ENCODE measurements at places on chromosomes 7 and 10. TPM values are rescaled to one million over a fixed set of nuclear protein-coding genes. Genes with fewer than 3 reads are reported as not detected.

- no peak overlapping the region for H3K4me3 ChIP-seq
- no peaks in the 10 kb centered on the region for H3K4me1 ChIP-seq
- peak; percentile 46 for DNase-seq
- H3K36me3 ChIP-seq, result no peaks in the 10 kb centered on the region
- no peaks in the 10 kb centered on the region for H3K27me3 ChIP-seq
- no peak overlapping the region for H3K27ac ChIP-seq
Measured at GRCh38 chr10:104246976-104247375, 7.7 kb upstream of the GSTO1 start.

GRCh38 chr10:114374053-114374791, 30.1 kb downstream of the AFAP1L2 start:
- no peak overlapping the region for H3K4me3 ChIP-seq
- H3K27me3 ChIP-seq, result no peaks in the 10 kb centered on the region
- DNase-seq, result peak; percentile 40
- H3K36me3 ChIP-seq, result no peaks in the 10 kb centered on the region

Gene GTPBP4
- 20.4 TPM for total RNA-seq

Gene CCZ1
- total RNA-seq, result 16.5 TPM

Gene ANKRD61
- not detected for total RNA-seq

Gene LRRC18
- not detected for total RNA-seq

Gene GNB2
- total RNA-seq, result 123 TPM

GRCh38 chr7:54111814-54112511, 430.2 kb upstream of the VSTM2A start:
- no peak overlapping the region for H3K27ac ChIP-seq
- H3K4me3 ChIP-seq, result no peak overlapping the region
- DNase-seq, result no peak
- no peaks in the 10 kb centered on the region for H3K27me3 ChIP-seq
- H3K36me3 ChIP-seq, result no peaks in the 10 kb centered on the region
- H3K4me1 ChIP-seq, result no peaks in the 10 kb centered on the region

Gene SNX8
- total RNA-seq, result 6.2 TPM

DNA sequence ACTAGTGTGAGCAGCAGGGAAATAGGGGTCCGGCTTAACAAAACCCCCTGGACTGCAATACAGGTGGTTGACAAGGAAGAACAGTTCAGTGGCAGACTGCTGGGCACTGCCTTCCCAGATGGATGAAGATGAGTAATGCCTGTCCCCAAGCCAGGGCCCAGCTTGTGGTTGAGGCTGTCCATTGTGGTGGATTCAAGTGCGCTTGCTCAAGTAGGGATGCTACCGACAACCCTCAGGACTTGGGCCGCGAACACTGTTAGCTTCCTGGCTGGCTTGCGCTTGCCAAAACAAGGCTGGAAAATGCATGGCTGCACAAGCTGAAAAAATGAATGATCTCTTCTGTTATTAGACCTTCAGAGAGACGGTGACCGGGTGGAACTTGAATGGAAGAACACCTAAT, 116.1 kb upstream of the ACBD5 start:
- DNase-seq, result no peak
- H3K4me3 ChIP-seq, result no peak overlapping the region
- H3K27ac ChIP-seq, result no peak overlapping the region
- H3K27me3 ChIP-seq, result no peaks in the 10 kb centered on the region
- peaks cover 9% of the 10 kb centered on the region for H3K4me1 ChIP-seq

Gene CD36
- total RNA-seq, result 120 TPM

- no peaks in the 10 kb centered on the region for H3K27me3 ChIP-seq
- H3K27ac ChIP-seq, result no peak overlapping the region
- no peaks in the 10 kb centered on the region for H3K36me3 ChIP-seq
- no peak overlapping the region for H3K4me3 ChIP-seq
Measured at GRCh38 chr7:130224210-130224609, 16.6 kb downstream of the SSMEM1 start.

- DNase-seq, result peak; percentile 61
- no peak overlapping the region for H3K27ac ChIP-seq
- H3K27me3 ChIP-seq, result no peaks in the 10 kb centered on the region
- no peaks in the 10 kb centered on the region for H3K36me3 ChIP-seq
Measured at GRCh38 chr7:29345590-29345989, 151.0 kb downstream of the CHN2 start.

- no peak for DNase-seq
- H3K36me3 ChIP-seq, result no peaks in the 10 kb centered on the region
- no peak overlapping the region for H3K27ac ChIP-seq
Measured at GRCh38 chr10:8312781-8313180, 258.3 kb downstream of the GATA3 start.

GRCh38 chr10:113718969-113719822, 32.3 kb upstream of the PLEKHS1 start:
- no peak for DNase-seq
- no peak overlapping the region for H3K27ac ChIP-seq
- no peaks in the 10 kb centered on the region for H3K36me3 ChIP-seq
- H3K4me1 ChIP-seq, result no peaks in the 10 kb centered on the region

Gene NPY4R2
- not detected for total RNA-seq

Gene ZFYVE27
- 32.6 TPM for total RNA-seq

DNA sequence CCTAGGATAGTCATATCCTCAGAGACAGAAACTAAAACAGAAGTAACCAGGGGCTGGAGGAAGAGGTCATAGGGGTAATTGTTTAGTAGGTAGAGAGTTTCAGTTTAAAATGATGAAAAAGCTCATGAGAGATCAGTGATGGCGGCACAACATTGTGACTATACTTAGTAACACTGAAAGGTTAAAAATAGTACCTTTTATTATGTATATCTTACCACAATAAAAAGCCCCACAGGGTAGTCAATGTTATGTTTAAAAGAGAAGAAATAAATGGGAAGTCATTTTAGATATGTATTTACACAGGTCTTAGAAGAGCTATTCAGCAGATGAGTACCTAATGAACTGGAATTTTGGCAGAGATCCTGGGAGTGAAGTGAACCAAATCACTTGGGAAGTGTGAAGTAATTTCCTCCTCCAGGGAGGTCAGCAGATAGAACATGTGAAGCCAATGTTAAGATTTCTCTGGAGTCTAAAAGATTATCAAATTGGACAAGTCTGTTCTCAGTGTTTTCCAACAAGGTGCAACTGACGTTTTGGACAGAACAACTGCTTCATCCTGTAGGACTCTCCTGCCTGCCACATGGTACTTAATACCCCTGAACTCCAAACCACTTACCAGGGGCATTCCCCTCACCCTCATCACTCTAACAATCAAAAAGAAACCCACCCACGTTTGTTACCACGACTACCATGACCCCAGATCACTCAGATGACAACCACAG, 6.4 kb downstream of the CDCA7L start:
- no peaks in the 10 kb centered on the region for H3K27me3 ChIP-seq
- H3K4me3 ChIP-seq, result no peak overlapping the region
- H3K4me1 ChIP-seq, result peaks cover 20% of the 10 kb centered on the region
- no peak for DNase-seq

DNA sequence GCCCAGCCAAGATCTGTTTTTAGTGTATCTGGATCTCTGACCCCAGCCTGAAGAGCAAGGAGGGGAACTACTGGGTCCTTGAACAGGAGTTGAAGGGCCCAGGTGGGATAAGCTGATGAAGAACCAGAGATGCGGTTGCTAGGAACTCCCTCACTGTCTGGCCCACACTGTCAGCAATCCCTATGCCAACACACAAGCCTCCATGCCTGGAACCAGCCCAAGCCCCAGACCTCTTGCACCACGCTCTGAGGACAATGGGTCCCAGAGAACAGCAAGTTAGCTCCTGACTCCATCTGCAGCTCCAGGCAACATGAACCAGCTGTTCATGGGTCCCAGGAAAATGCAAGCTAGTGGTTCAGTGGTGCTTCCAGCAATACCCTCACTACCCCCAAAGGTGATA, 2.4 kb downstream of the NAT16 start:
- peak; percentile 50 for DNase-seq

DNA sequence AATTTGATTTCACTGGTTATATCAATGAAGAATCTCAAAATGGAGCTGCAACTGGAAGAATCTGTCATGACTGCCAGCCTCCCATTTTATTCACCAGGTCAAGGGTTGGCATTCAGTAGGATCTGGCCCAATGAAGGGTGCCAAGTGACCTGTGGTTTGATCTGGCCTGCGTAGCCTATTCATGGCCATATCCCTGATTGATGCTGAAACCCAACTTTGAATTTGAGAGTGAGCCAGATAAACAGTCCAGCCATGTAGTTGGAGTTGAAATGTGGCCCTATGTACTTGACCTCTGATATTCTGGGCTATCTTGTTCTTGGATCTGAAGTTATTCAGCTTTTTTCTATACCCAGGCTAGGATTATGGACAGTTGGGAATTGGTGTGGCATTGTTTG, 1.5 kb downstream of the MKLN1 start:
- no peak for DNase-seq
- H3K4me1 ChIP-seq, result peaks cover 41% of the 10 kb centered on the region
- H3K4me3 ChIP-seq, result no peak overlapping the region
- no peaks in the 10 kb centered on the region for H3K27me3 ChIP-seq

Gene ZMIZ2
- 50.4 TPM for total RNA-seq

Gene PBLD
- 41.2 TPM for total RNA-seq

Gene SEMA4G
- 12.5 TPM for total RNA-seq

- no peak for DNase-seq
- H3K27ac ChIP-seq, result peak overlapping the region; percentile 12
- H3K4me1 ChIP-seq, result no peaks in the 10 kb centered on the region
- no peaks in the 10 kb centered on the region for H3K36me3 ChIP-seq
Measured at GRCh38 chr7:132351954-132352499, 224.2 kb downstream of the PLXNA4 start.

- H3K4me1 ChIP-seq, result no peaks in the 10 kb centered on the region
- no peaks in the 10 kb centered on the region for H3K36me3 ChIP-seq
- no peak overlapping the region for H3K27ac ChIP-seq
- H3K27me3 ChIP-seq, result no peaks in the 10 kb centered on the region
- no peak for DNase-seq
Measured at GRCh38 chr7:117375380-117375779, 51.9 kb downstream of the ASZ1 start.

DNA sequence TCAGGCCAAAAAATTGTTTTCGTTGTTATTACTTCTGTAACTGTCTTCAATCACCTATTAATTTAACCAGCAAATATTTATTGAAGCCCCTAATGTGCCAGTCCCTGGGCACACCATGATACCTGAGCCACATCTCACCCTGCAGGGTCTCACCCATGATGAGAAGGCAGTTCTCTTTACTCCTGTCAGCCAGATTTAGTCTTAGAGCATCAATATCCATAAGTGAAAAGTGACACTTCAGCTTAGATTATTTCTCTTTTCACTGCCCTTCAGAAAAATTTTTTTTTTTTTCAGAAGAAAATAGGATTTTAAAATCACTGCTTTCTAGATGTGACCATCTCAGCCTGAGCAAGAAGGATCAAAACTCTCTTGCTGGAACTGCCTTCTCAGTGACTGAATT, 258.6 kb upstream of the NFE2L3 start:
- DNase-seq, result no peak
- H3K4me3 ChIP-seq, result no peak overlapping the region
- H3K36me3 ChIP-seq, result no peaks in the 10 kb centered on the region
- H3K27me3 ChIP-seq, result no peaks in the 10 kb centered on the region
- H3K4me1 ChIP-seq, result peaks cover 42% of the 10 kb centered on the region
- H3K27ac ChIP-seq, result no peak overlapping the region

Gene SPDYE8
- total RNA-seq, result not detected

GRCh38 chr7:88071994-88072714, 138.1 kb downstream of the ADAM22 start:
- H3K4me3 ChIP-seq, result no peak overlapping the region
- no peaks in the 10 kb centered on the region for H3K4me1 ChIP-seq
- no peak overlapping the region for H3K27ac ChIP-seq
- no peaks in the 10 kb centered on the region for H3K27me3 ChIP-seq
- no peak for DNase-seq

GRCh38 chr10:33306126-33306525, 28.3 kb downstream of the NRP1 start:
- H3K36me3 ChIP-seq, result no peaks in the 10 kb centered on the region
- H3K27me3 ChIP-seq, result no peaks in the 10 kb centered on the region
- H3K4me3 ChIP-seq, result no peak overlapping the region
- no peak for DNase-seq
- no peak overlapping the region for H3K27ac ChIP-seq
- H3K4me1 ChIP-seq, result no peaks in the 10 kb centered on the region

Gene TUBAL3
- not detected for total RNA-seq

Gene CDH23
- 28.5 TPM for total RNA-seq

- no peak overlapping the region for H3K27ac ChIP-seq
- H3K27me3 ChIP-seq, result no peaks in the 10 kb centered on the region
- DNase-seq, result no peak
- H3K4me1 ChIP-seq, result no peaks in the 10 kb centered on the region
- no peaks in the 10 kb centered on the region for H3K36me3 ChIP-seq
Measured at GRCh38 chr7:16136896-16137295, 284.4 kb downstream of the CRPPA start.

- no peak overlapping the region for H3K27ac ChIP-seq
- no peak overlapping the region for H3K4me3 ChIP-seq
- H3K27me3 ChIP-seq, result no peaks in the 10 kb centered on the region
- H3K36me3 ChIP-seq, result no peaks in the 10 kb centered on the region
Measured at GRCh38 chr10:29876008-29876555, 183.3 kb downstream of the JCAD start.

DNA sequence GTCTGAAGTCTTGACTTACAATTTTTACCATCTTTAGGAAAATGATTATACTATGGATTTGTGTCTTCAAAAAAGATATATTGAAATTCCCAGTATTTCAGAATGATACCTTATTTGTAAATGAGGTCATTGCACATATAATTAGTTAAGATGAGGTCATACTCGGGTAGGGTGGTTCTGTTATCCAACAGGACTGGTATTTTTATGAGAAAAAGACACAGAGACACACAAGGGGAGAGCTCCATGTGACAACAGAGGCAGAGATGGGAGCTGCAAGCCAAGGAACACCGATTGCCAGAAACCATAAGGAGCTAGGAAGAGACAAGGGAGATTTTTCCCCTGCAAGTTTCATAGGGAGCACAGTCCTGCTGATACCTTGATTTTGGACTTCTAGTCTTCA, 356.9 kb downstream of the ARL4A start:
- DNase-seq, result no peak
- H3K27ac ChIP-seq, result no peak overlapping the region
- H3K4me1 ChIP-seq, result no peaks in the 10 kb centered on the region
- H3K27me3 ChIP-seq, result no peaks in the 10 kb centered on the region
- H3K4me3 ChIP-seq, result no peak overlapping the region

All from body of pancreas (tissue), 4 donors.